SHP77 (cell line): ENCODE measurements at places on chromosomes 16 and 17.

- no peak for DNase-seq
Observed at GRCh38 chr17:36752096-36752888, 150.9 kb downstream of the MRM1 start.

- DNase-seq, result no peak
Observed at GRCh38 chr16:53895433-53895832, 191.5 kb downstream of the FTO start.

DNA sequence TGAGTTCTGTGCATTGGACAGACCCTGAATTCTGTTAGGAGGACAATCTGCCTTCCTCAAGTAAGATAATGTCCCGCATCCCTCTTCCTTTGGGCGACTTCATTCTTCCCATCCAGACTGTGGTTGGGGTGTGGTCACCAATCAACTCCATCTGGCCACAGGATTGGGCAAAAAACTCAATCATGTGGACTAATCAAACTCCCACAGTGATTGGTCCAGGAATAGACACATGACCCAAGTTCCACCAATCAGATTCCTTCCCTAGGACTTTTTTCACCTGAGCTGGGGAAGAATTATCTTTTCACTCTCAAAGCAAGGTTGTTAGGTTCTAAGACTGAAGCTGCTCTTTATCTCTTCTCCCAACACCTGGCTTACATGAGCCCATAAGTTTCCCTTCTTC, 13.2 kb upstream of the NKD1 start:
- DNase-seq, result no peak

- DNase-seq, result no peak
Observed at GRCh38 chr17:5050278-5050677, 15.1 kb upstream of the SLC52A1 start.

DNA sequence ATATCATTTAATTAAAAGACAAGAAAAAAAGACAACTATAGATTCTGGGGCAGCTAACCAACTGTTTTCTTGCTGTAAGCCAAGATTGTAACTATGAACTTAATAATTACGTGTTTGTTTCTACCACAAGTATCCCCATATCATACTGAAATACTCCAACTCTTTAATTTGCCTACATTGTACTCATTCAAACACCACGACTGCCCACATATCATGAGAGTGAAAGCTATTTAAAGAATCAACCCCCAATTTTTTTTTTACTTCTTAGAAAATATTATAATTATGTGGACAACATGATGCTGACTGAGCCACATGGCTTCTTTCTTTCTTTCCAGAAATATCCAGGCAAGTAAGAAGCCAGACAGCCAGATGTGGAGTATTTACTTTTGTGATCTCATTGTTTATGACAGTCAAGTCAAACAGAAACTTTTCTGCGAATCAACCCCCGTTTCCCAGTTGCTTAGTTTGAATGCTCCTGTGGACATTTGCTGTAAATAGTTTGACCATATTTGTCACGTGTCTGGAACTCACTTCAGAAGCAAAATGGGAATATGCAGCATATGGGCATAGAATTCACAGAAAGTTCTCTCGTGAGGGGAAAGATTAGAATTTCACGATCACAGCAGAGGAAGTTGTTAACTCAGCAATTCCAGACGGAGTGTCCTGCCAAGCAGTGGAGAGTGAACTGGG, 126.8 kb upstream of the PSMD7 start:
- DNase-seq, result no peak

GRCh38 chr16:57637424-57637823, 9.0 kb downstream of the ADGRG1 start:
- DNase-seq, result no peak

- no peak for DNase-seq
Observed at GRCh38 chr16:88813269-88814143, 1.8 kb upstream of the APRT start.

GRCh38 chr16:56907401-56907800, 24.5 kb upstream of the HERPUD1 start:
- DNase-seq, result no peak

DNA sequence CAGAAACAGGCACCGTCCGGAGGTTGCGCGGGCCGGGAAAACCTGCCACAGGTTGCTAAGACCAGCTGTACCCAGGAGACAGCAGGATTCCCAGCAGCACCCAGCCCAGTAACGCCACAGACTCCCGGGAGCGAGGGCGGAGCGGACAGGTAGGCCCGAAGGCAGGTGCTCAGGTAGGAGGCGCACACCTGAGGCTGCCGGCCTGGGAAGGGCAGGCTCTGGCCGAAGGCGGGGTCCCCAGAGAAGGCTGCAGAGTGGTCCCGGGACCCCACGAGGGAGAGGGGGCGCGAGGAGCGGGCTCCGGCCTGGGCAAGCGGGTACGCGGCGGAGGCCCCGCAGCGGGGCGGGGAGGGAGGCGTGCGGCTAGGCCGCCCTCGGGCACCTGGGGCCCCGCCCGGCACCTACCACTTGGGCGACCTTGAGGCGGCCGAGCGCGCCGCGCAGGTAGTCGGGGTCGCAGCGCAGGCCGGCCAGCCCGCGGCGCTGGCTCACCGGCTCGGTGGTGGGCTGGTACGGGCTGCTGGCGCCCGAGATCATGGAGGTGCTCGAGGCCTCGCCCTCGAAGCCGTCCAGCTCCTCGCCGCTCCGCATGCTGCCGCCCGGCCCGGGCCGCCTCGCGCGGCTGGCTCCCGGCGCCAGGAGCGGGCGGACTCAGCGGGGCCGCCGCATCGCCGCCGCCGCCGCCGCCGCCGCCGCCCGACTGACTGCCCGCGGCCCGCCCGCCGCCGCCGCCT, 441 bp downstream of the CMTM4 start:
- no peak for DNase-seq

GRCh38 chr16:2148714-2149629, 547 bp downstream of the RAB26 start:
- peak; percentile 42 for DNase-seq

GRCh38 chr17:60390925-60391470, 935 bp downstream of the USP32 start:
- no peak for DNase-seq

GRCh38 chr17:37769050-37769449, 24.2 kb upstream of the HNF1B start:
- no peak for DNase-seq

DNA sequence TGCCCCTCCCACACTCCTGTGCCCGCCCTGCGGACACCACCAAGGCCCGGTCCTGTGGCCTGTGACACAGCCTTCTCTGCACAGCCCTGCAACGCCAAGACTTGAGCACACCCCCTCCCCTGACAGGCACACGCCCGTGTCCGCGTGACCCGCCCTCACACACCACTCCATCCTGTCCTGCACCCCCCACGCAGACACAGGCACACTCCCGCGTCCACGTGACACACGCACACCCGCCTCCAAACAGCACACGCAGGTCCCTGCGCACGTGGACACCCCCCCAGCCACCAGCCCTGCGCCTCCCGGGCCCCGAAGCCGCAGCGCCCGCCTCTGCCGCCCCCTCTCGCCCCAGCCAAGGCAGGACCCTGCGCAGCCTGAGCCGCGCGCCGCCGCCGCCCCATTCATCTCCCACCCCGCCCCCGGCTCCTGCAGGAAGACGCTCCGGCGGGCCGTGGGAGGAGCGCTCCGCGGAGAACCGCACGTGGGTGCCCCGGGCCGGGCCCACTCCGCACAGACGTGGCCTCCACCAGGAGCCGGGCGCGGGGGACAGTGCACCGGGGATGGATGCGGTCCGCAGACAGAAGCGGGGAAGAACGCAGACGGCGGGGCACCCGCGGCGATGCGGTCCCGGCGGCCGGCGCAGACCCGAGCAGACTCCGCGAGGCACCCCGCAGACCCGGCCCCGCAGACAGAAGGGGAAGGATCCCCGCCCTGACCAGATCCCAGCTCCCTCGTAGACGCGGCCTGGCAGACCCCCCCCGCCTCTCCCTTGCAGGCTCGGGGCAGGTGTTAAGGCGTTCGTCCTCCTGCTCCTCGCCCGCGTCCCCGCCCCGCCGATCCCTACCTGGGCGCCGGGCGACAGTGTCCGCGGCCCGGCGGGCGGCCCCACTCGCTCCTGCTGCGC, 506 bp downstream of the CAMKK1 start:
- DNase-seq, result peak; percentile 54

- no peak for DNase-seq
Observed at GRCh38 chr17:76579281-76579680, 6.4 kb downstream of the ST6GALNAC2 start.

- DNase-seq, result no peak
Observed at GRCh38 chr16:27231692-27232060, 28.4 kb downstream of the KDM8 start.

DNA sequence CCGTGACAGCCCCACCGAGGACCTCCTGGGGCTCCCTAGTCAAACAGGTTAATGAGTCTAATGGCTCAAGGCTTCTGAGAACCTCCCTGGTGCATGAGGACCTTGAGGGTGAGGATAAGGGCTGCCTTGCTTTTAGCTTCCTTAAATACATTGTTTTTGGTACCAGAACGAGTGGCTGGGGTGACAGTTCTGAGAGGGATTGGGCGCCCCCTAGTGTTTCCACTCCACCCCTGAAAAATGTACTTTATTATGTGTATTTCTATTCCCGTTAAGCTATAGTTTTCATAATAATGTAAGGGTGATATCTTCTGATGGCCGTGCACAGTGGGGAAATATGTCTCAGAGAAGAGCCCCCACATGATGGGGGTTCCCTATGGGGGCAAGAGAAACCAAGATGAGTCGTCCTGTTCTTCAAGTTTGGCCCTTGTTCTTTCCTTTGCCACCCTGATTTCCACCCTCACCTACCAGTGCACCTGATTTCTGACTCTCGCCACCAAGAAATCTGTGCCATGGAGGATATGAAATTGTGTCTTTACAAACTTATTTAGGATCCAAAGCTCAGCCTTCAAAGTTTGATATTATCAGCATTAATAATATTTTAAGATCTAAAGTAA, 14.5 kb upstream of the VWA3A start:
- DNase-seq, result peak; percentile 12

DNA sequence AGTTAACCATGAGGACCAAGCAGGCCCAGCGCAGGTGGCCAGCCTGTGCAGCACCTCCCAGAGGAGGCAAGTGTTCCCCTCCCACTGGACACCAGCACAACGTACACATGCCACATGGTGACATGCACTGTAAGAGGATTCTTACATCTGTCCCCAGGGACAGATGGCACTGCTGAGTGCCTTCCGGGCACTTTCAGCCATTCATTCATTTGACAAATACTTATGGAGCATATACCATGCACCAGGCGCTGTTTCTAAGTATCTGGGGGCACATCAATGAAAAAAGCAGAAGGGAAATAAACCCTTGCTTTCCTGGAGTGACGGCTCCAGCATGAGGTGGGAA, 79.6 kb downstream of the GAS7 start:
- DNase-seq, result no peak
